ENCODE measurements at places on chromosomes 1 and 21.

DNA sequence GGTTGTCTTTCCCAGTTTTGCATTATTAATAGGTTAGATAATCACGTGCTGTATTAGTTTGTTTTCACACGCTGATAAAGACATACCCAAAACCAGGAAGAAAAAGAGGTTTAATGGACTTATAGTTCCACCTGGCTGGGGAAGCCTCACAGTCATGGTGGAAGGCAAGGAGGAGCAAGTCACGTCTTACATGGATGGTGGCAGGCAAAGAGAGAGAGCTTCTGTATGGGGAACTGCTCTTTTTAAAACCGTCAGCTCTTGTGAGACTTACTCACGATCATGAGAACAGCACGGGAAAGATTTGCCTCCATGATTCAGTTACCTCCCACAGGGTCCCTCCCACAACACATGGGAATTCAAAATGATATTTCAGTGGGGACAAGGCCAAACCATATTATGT is 2.3 kb upstream of the VCAM1 start:
- no peak for DNase-seq

- DNase-seq: no peak
Observed at GRCh38 chr1:17214876-17215544, 10.1 kb downstream of the PADI1 start.

DNA sequence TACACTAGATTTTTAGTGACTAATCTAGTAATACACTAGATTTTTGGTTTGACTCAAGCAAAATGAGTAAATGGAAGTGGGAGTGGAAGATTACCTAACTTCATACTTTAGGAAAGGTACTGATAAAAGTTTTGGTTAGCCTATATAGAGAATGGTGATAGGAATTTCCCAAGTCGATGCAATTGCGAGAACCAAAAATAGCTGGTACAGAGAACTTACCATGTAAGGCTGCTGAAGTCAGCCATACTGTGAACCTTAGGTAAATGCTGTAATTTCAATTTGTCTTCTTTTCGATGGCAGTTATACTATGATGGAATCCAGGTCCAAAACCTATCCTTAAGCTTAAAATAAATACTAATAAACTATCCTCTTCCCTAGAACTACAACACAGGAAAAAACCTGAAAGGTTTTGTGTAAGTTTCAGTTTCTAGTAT is 4.6 kb downstream of the PNRC2 start:
- DNase-seq: no peak

GRCh38 chr1:176996456-176997090 is 167.9 kb downstream of the ASTN1 start:
- DNase-seq: no peak

GRCh38 chr1:6373961-6374720 is 19.4 kb downstream of the ACOT7 start:
- DNase-seq: no peak

DNA sequence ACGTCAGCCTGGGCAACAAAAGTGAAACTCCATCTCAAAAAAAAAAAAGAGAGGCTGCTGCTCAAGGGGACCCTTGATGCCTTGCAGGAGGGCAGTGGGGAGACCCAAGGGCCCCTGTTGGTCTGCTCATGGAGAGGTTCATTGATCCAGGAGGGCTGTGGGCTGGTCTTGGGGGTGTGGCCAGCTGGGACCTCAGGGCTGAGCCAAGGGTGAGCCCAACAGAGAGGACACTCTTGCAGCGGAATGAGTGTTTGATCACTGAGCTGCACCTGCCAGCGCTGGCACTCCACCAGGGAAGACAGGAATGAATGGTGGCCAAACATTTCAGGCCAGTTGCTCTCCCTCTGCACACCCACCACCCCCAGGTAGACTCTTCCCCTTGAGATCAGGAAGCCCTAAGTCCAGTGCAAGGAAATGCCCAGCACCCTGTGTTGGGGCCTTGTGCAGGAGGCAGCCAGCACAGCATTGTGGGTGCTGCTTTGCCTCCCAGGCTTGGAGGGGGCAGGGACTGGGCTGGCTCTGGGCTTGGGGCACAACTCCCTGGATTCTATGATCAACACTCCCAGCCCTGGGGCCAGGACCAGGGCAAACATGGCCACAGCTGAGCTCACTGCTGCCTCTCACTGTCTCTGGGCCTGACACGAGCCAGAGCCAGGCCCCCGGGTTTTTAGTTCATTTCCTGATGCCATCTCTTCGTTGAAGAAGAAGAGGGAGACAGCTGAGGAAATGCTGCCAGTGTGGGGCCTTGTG is 50.7 kb downstream of the IRF2BP2 start:
- no peak for DNase-seq

GRCh38 chr1:200242110-200243041 is 167.5 kb downstream of the ZNF281 start:
- no peak for DNase-seq

DNA sequence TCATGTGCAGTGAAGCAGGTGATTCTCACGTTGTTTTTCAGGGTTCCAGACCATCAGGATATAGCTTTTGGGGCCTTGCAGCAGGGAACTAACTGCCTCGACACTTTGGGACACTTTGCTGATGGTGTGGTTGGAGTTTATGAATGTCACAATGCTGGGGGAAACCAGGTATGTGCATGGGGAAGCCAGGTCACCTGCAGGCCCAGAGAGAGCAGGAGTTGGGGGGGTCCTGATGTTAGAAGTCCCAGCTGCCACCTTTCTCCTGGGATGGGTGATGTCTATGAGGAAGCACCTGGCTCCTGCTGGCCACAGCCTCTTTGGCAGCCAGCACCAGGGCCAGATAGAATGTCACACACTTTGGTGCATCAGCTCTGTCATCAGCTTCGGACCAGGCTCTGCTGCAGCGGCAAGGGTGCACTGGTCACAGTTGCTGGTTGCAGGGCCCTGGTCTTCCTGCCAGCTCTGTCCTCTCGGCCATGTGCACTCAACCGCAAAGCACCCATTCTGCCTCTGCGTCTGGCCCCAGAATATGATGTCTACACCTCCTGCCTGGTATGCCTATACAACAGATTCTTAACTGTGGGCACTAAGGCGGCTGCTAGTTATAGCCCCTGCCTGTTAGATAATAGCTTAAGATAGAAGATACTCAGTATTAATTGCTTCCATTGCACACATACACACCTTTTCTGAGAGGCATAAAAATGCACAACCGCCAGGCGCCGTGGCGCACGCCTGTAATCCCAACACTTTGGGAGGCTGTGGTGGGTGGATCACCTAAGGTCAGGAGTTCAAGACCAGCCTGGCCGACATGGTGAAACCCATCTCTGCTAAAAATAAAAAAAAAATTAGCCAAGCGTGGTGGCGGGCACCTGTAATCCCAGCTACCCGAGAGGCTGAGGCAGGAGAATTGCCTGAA is 160.7 kb downstream of the PGBD5 start:
- no peak for DNase-seq

GRCh38 chr1:197083474-197083873 is 16.4 kb upstream of the F13B start:
- no peak for DNase-seq

DNA sequence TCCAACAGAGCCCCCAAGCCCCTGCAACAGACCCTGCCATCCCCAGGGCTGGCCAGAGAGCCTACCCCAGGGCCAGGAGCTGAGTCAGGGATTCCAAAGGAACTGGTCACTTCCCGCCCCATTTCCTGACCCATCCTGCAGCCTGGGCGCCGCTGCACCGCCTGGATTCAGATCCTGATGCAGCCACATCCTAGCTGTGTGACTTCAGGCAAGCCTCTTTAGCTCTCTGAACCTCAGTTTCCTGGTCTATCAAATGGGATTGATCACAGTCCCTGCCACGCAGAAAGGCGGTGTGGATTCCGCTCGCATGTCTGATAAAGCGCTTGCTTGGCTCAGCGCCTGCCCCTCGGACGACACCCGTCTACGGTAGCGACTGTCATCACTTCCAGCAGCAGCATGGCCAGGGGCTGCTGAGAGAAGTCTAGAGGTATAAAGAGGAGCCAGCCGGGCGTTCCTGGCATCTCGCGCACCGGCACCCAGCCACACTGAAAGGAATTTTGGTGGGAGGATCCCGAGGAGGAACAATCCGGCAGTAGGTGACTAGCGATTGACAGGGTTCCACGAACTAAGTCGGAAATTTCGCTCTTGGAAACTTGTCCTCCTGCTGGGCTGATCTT is 10.1 kb downstream of the EPHA2 start:
- no peak for DNase-seq
